Mesothelial cell of epicardium (in vitro differentiated cells): ENCODE measurements at places on chromosomes 7 and 10. TPM values are rescaled to one million over a fixed set of nuclear protein-coding genes. Genes with fewer than 3 reads are reported as not detected.

ZNF488 gene
- 0.96 to 1.4 TPM (median 0.99 TPM) in 3 replicates for total RNA-seq

DYNC1I1 gene
- total RNA-seq: 3.5 to 4.7 TPM (median 4.4 TPM) in 3 replicates

ELFN1 gene
- 11.4 to 13.5 TPM (median 11.9 TPM) in 3 replicates for total RNA-seq

OGDHL gene
- total RNA-seq: 10.4 to 13.0 TPM (median 12.7 TPM) in 3 replicates

ANKRD30A gene
- total RNA-seq: not detected in 3 replicates

RBP3 gene
- total RNA-seq: not detected in 3 replicates

SLC39A12 gene
- not detected in 3 replicates for total RNA-seq

TEX36 gene
- not detected in 3 replicates for total RNA-seq

MSS51 gene
- total RNA-seq: 4.9 to 5.6 TPM (median 5.0 TPM) in 3 replicates

GDF2 gene
- not detected in 3 replicates for total RNA-seq

VWDE gene
- total RNA-seq: 23.8 to 24.7 TPM (median 24.3 TPM) in 3 replicates

CLCN1 gene
- total RNA-seq: 0.07 to 0.16 TPM (median 0.11 TPM) in 3 replicates

NEBL gene
- total RNA-seq: 13.0 to 13.7 TPM (median 13.0 TPM) in 3 replicates

INSYN2A gene
- 0.09 to 0.13 TPM (median 0.11 TPM) in 3 replicates for total RNA-seq

NPSR1 gene
- total RNA-seq: not detected in 3 replicates

CHST15 gene
- total RNA-seq: 34.5 to 39.4 TPM (median 35.9 TPM) in 3 replicates

TAS2R41 gene
- not detected in 3 replicates for total RNA-seq

SYT15B gene
- 0.73 to 1.3 TPM (median 0.81 TPM) in 3 replicates for total RNA-seq

PAPSS2 gene
- total RNA-seq: 13.2 to 16.9 TPM (median 13.7 TPM) in 3 replicates

OPN4 gene
- not detected in 3 replicates for total RNA-seq

PNLIP gene
- total RNA-seq: not detected in 3 replicates

GPR85 gene
- total RNA-seq: 1.8 to 2.2 TPM (median 2.1 TPM) in 3 replicates

GARS1 gene
- 87.5 to 92.2 TPM (median 90.3 TPM) in 3 replicates for total RNA-seq

UCMA gene
- not detected in 3 replicates for total RNA-seq

NPFFR1 gene
- total RNA-seq: 0.11 to 0.14 TPM (median 0.13 TPM) in 3 replicates

PRRT4 gene
- total RNA-seq: 7.9 to 9.5 TPM (median 9.1 TPM) in 3 replicates

AKR1C2 gene
- total RNA-seq: 2.2 to 2.6 TPM (median 2.5 TPM) in 3 replicates

SHLD2 gene
- total RNA-seq: 22.4 to 24.1 TPM (median 23.2 TPM) in 3 replicates

ACSL5 gene
- total RNA-seq: 0.41 to 0.53 TPM in 2 of 3 replicates, not detected in the other

SPACDR gene
- 2.0 to 3.6 TPM (median 3.3 TPM) in 3 replicates for total RNA-seq
